ENCODE measurements at places on chromosomes 1 and 21.
A peak's percentile ranks its signal among the peaks of the same experiment; 100 is the strongest.

- DNase-seq: peak; percentile 16
These were observed 1.4 kb downstream of the DESI2 start for GRCh38 chr1:244654108-244655038.

GRCh38 chr1:87584586-87584985 is 255.9 kb downstream of the LMO4 start:
- DNase-seq: no peak

DNA sequence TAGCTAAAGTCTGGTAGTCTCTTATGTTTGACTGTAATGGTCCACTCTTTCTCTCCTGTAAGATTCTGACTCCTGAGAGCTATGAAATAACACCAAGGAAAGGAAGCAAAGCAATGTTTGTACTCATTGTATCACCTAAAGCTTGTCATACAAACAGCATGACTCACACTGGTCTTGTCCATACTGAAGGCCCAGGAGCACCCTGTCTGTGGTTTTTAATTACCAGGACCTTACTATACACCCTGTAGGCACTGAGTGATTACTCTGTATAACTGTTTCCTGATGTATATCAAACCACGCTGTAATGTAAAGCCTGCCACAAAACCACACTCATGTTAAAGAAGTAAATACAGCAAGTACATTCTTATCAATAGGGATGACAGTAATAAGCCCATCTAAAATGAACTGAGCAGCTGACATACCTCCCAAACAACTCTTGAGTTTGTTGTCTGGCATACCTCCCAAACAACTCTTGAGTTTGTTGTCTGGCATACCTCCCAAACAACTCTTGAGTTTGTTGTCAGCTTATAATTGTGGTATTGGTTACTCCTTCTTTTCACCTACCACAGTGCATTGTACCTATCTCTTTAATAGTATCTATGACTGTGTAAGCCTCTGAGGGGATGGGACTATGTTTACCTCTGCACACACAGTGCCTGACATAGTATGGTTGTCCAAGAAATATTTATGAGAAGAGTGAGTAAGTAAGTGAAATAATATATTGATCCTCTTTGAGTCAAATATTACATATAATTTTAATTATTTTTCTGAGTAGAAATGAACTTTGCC is 11.6 kb upstream of the TNFSF18 start:
- peak; percentile 94 for DNase-seq

GRCh38 chr1:208118841-208119606 is 125.2 kb downstream of the PLXNA2 start:
- DNase-seq: no peak

DNA sequence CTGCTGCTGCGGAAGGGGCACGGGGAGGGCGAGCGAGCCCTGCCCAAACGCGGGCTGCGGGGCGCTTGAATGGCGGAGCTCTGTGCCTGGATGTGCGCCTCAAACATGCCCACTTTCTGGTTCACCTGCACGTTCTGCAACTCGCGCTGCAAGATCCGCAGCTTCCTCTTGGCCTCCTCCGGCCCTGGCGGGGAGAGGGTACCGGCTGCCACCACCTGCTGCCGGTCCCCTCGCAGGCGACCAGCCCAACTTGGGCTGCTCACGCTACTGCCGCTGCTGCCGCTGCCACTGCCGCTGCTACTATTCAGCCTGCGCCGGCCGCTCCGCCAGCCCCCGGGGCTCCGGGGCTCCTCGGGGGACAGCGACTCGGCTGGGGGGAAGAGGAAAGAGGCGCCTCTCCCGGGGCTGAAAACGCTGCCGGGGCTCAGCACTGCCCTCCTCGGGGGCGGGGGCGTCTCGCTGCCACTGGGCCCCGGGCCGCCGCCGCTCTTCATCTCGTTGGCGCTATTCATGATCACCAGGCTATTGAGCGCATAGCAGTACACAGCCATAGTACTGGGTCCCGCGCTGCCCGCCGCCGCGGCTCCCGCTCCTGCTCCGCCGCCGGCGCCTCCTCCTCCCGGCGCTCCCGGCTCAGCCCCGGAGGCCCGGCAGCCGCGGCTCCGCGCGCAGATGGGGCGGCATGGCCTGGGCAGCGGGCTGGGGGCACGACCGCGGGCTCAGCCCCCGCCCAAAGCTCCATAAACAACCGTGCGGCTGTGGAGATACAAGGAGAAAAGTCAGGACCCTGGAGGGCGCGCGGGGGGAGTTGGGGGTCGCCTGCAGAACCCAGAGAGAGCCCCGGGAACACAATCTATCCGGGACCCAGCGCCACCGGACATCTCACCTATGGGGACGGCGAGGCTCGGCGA is 1.9 kb downstream of the ITPKB start:
- DNase-seq: peak; percentile 59

- no peak for DNase-seq
These were observed 301.4 kb upstream of the ADAMTS5 start for GRCh38 chr21:27268290-27268689.

GRCh38 chr1:154751690-154752089 is 118.4 kb downstream of the KCNN3 start:
- no peak for DNase-seq
